ENCODE measurements at places on chromosomes 11 and 22.

GRCh38 chr22:48849963-48850657 is 977.6 kb downstream of the BRD1 start:
- peak; percentile 43 for DNase-seq

GRCh38 chr11:58621586-58622262 is 741 bp upstream of the CNTF start:
- no peak for DNase-seq

GRCh38 chr22:27175021-27175838 is 517.8 kb downstream of the MIAT start:
- DNase-seq, result no peak

DNA sequence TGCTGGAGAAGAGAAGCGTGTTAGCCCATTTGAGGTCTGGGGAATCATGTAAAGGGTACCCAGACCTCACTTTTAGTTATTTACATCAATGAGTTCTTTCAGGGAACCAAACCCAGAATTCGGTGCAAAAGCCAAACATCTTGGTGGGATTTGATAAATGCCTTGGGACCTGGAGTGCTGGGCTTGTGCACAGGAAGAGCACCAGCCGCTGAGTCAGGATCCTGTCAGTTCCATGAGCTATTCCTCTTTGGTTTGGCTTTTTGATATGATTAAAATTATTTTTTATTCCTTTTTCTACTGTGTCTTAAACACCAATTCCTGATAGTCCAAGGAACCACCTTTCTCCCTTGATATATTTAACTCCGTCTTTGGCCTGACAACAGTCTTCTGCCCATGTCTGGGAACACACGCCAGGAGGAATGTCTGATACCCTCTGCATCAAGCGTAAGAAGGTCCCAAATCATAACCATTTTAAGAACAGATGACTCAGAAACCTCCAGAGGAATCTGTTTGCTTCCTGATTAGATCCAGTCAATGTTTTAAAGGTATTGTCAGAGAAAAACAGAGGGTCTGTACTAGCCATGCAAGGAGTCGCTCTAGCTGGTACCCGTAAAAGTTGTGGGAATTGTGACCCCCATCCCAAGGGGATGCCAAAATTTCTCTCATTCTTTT is 65.2 kb downstream of the ALX4 start:
- peak; percentile 20 for DNase-seq

DNA sequence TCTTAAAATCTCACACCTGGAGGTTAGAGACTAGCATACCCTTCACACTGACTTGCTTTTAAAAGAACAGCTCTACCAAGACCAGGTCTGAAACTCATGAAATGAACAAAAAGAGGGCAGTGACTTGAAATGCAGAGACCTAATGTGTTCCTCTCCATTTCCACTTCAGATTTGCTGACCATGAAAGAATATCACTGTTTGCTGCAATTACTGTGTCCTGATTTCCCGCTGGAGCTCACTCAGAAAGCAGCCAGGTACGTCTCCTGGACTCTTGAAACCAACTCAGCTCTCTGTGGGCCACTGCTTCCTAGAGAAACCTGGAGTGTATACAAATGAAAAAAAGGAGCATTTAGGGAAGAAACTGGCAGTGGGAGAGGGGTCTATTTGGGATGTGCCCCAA is 39.2 kb downstream of the ARFGAP2 start:
- peak; percentile 2 for DNase-seq

DNA sequence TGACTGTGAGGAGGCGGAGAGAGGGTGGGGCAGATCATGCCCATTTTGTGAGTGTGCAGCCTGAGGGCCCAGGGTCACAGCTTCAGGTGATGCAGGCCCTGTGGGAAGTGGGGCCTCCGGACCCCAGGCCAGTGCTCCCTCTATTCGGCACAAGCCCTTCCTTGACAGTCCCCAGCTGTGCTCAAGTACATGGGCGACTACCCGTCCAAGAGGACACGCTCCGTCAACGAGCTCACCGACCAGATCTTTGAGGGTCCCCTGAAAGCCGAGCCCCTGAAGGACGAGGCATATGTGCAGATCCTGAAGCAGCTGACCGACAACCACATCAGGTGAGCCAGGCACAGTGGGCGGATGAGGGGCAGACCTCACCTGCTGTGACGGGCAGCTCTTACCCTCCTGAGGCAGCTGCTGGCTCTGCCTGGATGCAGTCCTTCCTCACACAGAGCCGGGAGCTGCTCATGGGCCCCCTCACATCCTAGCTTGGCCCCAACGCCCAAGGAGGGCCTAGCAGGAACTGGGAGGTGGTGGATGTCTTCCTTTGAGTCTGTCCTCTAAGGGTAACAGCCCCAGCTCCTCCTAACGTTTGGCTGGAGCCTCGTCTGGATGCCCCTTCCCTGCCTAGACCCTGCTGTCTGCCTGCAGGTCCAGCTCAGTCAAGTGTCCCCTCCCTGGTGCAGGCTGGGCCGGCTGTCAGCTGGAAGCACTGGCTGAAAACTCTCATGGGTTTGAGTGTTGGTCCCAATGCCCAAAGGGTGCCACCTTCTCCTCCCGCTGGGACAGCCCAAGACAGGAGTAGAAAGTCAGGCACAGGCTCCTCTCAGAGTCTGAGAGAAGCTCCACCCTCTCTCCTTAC is 76.1 kb downstream of the MYO7A start:
- peak; percentile 50 for DNase-seq

GRCh38 chr22:25113316-25113721 is 86.3 kb upstream of the CRYBB3 start:
- no peak for DNase-seq

DNA sequence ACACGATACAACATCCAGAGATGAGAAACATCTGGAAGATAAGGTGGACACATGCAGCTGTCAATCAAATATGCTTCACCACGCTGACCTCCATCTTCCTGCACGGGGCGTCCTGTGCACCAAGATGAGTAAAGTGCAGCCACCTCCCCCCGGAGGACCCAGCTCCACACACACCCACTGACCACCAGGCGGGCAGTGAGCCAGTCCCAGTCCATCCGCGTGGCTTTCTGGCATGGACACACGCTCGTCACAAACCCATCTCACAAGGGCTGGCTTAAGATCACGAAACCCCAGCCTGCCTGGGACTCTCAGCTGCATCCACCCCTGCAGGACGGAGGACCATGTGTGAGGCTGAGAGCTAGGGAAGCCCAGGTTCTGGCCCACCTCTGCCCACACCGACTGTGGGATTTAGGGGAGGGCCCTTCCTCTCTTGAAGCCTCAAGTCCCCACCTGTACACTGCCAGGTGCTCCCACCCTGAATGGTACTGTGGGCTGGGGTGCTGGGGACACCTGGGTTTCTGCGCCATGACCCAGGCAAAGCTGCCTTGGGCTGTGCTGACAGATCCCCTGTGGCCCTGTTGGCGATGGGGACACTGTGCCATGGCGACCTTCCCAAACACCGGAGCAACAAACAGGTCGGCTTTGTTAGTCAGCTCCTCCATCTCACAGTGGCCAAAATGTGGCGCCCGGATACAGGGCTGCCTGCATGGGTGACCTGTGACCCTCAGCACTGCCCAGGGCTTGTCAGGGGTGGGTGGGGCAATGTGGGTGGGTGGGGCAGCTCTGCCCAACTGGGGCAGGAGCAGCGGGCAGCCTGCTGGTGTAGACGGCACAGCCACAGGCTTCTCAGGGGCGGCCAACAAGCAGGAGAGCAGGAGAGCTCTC is 629.0 kb downstream of the TBC1D22A start:
- peak; percentile 57 for DNase-seq

DNA sequence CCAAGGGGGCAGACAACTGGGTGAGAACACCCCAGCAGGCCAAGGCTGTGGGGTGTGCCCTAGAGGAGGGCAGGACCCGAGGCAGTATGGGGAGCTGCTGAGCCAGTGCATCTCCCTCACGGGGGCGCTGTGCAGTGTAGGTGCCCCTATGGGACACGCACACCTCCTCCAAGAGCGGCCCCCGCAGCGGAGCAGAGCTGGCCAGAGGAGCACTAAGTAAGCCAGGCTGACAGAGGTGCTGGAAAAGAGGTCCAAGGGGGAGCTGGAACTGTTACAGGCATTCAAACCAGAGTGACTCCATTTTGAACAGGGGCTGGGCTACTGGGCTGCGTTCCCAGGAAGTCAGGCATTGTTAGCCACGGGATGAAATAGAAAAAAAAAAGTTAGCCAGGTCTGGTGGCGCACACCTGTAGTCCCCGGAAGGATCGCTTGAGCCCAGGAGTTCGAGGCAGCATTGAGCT is 41.8 kb downstream of the TST start:
- peak; percentile 74 for DNase-seq

DNA sequence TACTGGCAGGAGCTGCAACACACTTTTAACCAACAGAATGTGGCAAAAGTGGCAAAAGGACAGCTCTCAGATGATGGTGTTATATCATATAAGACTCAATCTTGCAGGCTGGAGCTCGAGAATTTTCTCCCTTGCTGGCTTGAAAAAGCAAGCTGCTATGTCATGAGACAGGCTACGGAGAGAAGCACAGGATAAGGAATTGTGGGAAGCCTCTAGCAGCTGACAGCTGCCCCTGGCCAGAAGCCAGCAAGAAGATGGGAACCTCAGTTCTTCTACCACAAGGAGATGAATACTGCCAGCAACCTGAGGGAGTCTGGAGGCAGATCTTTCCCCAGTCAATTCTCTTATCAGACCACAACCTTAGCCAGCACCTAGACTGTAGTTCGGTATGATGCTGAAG is 24.6 kb downstream of the FXYD6 start:
- DNase-seq, result peak; percentile 82

DNA sequence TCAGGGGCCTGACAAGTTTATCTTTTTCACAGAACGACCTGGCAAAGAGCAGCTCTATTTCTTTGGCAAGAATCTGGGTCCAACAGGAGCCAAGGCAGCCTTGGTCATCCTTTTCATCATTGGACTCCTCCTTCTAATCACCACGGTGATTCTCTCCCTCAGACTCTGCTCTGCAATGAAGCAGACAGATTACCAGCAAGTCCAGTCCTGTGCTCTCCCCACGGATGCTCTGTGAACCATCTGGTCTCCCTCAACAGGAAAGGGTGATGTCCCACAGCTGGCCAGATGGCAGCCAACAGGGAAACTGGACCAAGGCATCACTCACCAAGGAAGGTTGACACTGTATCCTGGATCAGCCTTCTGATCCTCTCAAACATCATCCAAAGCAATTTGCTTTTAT is 17.0 kb upstream of the PANX1 start:
- peak; percentile 58 for DNase-seq

- DNase-seq, result no peak
Measured at GRCh38 chr11:36591433-36591832, 2.9 kb upstream of the IFTAP start.

DNA sequence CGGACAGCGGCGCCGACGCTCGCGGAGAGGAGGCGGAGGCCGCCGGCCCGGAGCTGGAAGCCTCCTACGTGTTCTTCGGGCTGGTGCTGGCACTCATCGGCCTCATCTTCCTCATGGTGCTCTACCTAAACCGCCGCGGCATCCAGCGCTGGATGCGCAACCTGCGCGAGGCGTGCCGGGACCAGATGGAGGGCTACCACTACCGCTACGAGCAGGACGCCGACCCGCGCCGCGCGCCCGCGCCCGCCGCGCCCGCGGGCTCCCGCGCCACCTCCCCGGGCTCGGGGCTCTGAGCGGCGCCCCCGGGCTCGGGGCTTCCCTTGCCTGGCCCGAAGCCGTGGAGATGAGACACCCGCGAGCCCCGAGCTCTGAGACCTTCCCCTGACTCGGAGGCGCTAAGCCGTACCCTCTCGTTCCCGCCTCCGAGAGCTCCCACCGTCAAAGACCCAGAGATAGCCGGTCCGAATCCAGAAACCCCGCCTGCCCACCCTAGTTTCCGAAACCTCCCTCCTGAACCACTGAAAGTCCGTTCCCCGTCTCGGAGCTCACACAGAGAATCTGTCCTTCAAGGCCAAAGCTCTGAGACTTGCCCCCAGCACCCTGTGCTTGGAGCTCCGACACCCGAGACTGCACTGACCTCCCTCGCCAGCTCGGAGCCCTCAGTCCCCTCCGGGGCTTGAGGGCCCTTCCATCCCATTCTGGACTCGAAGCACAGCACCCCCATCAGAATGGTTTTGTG is 1.5 kb downstream of the TPBGL start:
- no peak for DNase-seq

GRCh38 chr11:81432333-81432732 is 1301.3 kb downstream of the FAM181B start:
- no peak for DNase-seq

DNA sequence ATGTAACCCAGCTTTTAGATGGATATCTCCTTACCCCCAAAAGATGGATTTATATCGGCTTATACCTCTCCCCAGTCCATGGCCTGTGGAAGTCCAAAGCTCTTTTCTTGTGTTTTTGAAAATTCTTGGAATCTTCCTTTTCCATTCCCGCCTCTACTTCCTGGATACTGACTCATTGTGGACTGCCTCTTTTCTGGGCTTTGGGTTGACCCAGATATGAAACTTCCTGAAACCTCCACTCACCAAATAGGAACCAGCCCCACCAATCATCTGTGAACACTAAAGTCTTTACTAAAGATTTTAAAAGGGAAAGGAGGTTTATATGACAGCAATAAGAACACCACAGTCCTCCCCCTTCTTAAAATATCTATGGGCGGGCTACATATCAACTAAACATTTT is 163.4 kb upstream of the SYN3 start:
- DNase-seq, result no peak

GRCh38 chr11:27239305-27239942 is 123.6 kb downstream of the CCDC34 start:
- no peak for DNase-seq

DNA sequence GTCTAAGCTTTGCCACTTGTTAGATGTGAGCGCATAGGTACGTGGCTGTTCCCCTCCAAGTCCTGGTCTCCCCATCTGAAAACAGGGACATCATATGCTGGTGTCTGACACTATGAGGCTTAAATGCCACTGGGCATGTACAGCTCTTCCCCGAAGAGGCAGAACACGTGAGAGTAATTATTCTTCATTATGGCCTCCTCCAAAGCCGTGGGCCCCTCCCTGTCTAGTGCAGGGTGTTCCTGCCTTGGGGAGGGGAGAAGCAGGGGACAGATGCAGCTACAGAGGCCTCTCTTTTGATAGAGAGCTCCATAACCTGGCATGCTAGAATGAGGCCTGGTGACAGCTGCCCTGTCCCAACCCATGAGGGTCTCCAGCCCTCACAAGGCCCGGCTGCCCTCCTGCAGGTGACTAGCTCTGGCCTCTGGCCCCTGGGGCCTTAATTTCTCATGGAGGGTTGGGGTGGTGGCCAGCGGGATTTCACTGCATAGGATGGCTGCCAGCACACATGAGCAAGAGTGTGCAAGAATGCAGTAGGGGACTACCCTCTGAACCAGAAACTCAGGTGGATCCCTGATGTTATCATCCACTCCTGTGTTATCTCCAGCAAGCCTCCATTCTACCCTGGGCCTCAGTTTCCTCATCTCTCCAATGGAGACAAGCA is 334.6 kb downstream of the MN1 start:
- DNase-seq, result no peak

- no peak for DNase-seq
Measured at GRCh38 chr11:108592591-108593213, 866 bp downstream of the EXPH5 start.

All from sigmoid colon (tissue), 7 donors.